ENCODE measurements at places on chromosomes 3 and 15.

- DNase-seq = no peak
These were observed 686.3 kb downstream of the NTRK3 start for GRCh38 chr15:87570206-87570605.

- DNase-seq = no peak
These were observed 71.5 kb downstream of the CD200R1L start for GRCh38 chr3:112775011-112775742.

DNA sequence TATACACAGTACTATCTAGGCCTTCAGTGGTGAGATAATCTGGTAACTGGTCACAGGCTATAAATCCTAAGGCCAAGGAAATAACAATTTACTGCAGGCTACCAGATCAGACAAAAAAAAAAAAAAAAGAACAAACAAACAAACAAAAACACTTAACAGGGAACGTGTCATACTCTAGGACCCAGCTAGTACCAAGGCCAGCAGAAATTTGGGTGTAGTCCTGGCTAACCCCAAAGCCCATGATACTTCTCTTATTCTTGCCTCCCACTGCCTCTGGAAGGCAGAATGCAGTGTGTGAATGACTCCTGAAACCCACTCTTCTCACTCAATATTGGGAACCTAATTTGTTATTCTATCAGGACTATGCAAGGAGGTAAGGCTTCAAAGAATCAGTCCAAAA is 53.7 kb upstream of the ST3GAL6 start:
- DNase-seq = no peak

- DNase-seq = no peak
These were observed 113.4 kb upstream of the LRRFIP2 start for GRCh38 chr3:37287776-37288175.
